Stimulated activated CD4-positive, alpha-beta T cell treated with anti-CD3 and anti-CD28 coated beads, Interleukin-4, amount 100 ng/mL, for 48 hours (primary cell): ENCODE measurements at places on chromosomes 12 and 14.

- no peak for DNase-seq
Measured at GRCh38 chr14:47269756-47270492, 405.5 kb downstream of the MDGA2 start.

- DNase-seq: no peak
Measured at GRCh38 chr14:57205938-57206337, 62.8 kb downstream of the EXOC5 start.

DNA sequence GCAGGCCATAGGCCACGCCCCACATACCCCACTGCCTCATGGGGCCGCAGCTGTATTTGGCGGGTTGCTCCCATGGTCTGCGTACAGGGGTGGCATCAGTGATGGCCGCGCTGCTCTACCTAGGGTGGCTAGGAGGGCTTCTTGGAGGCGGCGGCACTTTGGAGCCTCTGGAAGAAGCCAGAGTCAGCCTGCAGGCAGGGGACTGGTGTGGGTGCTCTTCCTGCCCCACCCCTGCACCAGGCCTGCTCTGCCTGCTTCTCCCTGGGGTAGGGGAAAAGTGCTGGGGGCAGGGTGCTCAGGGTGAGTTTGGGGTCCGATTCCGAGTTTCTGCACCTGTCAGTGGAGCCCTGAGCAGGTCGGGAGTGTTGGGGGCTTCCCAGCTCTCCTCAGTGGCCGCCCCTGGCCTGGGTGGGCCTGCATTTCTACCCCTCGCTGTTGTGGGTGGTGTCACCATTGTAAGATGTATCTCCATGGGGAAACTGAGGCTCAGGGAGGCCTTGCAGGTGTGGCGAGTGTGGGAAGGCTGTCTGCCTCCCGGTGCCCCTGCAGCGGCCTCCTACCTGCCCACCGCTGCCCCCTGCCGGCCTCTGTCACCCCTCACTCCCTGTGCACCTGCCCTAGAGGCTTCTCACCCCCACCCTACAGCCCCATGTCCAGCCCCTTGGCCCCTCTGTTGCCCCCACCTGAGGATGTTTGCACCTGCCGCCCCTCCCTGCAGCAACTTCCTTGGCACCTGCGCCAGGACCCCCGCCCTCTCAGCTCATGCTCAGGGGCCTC is 5.5 kb downstream of the CEP170B start:
- DNase-seq: peak; percentile 30

DNA sequence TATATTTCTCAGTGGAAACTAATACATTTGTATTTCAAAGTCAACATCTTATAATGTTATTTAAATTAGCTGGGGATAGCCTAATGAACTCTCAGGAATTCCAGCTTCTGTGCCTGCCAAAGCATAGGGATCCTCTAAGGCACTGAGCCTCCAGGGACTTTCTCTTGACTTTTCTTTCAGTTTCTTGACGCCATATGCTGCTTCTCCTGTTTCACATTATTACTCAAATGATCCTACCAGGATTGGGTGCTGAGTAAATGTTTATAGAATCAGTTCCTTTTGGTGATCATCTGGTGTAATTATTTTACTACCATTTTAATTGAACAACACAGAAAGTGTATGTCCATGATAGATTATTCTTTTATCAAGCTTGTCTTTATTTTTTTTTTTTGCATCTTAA is 7.9 kb downstream of the METTL25 start:
- no peak for DNase-seq

DNA sequence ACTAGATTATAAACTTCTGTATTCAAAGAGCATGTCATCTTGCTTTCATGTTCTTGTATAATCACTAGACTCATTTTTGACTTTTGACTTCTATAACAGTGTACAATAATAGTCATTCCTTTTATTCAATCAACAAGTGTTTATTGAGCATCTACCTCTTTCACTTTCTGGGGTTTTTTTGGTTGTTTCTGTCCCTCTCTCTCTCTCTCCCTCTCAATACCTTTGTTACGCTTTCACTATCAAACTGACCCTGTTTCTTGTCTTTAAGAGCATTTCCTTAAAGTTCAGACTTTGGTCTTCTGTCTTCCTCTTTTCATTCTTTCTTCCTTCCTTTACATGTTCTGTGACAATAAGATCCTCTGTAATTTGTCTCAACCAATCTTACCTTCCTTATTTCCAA is 49.5 kb downstream of the GPR137C start:
- no peak for DNase-seq

- no peak for DNase-seq
Measured at GRCh38 chr12:2605301-2605700, 189.5 kb upstream of the FKBP4 start.

GRCh38 chr12:10501030-10501429 is 4.7 kb upstream of the EIF2S3B start:
- DNase-seq: no peak

GRCh38 chr14:63287666-63288483 is 30.9 kb downstream of the GPHB5 start:
- DNase-seq: no peak

- no peak for DNase-seq
Measured at GRCh38 chr14:91996948-91997371, 42.9 kb downstream of the TRIP11 start.

DNA sequence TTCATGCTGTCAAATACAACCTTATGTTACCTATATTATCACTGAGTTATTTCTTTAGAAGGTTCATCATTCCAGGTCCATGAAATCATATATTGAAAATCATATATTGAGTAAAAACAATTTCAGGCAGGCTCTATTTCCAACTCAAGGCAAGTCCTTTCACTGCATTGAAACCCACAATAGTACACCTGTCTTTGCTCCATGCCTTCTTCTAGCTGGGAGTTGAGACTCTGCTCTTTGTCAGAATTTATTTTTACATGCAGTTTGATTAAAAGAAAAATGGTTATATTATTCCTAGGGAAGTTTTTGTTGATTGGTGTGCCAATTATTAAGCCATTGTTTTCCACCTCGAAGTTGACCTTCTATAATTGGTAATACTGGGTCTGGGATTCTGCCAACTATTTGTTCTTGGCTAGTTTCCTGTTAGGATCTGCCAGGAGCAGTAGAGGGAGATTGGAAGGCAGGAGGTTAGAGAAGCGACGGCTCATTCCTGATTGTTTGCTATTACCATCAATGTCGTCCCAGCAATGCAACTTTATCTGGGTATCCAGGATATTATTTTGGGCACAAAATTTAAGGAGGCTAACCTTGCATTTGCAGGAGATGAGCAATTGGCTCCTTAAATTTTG is 79.5 kb upstream of the MIS18BP1 start:
- DNase-seq: no peak

DNA sequence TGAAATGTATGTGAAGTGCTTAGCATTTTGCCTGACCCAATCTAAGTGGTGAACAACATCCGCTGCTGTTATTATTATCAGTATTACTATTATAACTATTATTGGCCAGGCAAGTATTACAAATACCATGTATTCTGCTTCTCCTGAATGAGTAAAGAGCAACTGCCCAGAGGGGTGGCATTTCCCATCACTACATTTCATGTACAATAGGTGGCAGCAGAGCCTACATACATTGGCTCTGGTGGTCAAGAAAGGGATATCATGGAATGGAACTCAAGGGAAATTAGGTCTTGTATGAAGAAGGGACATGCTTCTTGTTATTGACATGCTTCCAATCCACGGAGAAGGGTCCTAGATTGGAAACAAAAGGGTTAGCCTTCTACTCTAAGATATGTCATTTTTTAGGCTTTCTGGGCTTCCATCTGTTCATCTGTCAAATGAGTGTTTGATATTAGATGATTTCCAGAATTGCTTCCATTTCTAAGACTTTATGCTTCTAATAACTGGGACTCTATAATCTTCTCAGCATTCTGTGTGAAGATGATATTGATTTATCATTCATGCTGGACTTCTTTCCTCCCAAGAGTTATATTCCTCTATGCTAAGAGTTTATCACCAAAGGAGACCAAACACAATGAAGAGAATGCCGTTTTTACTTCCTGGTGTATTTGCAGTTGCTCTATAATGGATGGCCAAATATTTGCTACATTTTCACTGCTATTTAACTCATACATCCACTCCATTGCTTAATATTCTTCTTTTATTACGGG is 239.1 kb downstream of the SSPN start:
- DNase-seq: no peak

DNA sequence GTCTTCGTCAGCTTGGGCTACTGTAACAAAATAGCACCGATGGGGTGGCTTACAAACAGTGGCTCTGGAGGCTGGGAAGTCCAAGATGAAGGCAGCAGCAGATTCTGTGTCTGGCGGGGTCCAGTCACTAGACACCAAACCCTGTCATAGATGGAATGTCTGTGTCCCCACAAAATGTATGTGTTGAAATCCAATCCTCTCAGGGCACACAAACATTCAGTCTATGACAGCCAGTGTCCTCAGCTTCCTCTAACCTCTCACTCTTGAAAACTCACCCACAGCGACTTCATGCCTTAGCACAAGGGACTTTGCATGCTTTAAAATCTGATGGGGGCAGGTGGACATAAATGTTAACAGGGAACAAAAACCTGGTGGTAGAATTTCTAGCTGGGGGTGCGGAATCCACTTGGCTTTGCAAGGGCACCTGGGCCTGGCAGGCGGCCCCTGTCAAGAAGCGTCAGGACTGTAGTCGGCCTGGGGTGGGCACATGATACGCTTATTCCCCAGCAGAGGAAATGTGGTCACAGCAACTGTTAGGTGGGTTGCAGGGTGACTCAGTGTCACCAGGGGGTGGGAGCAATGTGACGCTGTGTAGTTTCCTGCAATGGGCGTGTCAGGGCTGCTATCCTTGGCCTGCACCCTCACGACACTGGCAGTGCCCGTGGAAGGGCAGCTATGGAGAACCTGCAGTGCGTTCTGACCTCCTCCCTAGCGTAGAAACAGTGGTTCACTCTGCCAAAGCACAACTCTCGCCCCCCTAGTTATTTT is 17.7 kb downstream of the RIN3 start:
- no peak for DNase-seq
